ENCODE measurements at places on chromosomes 2 and 18.

DNA sequence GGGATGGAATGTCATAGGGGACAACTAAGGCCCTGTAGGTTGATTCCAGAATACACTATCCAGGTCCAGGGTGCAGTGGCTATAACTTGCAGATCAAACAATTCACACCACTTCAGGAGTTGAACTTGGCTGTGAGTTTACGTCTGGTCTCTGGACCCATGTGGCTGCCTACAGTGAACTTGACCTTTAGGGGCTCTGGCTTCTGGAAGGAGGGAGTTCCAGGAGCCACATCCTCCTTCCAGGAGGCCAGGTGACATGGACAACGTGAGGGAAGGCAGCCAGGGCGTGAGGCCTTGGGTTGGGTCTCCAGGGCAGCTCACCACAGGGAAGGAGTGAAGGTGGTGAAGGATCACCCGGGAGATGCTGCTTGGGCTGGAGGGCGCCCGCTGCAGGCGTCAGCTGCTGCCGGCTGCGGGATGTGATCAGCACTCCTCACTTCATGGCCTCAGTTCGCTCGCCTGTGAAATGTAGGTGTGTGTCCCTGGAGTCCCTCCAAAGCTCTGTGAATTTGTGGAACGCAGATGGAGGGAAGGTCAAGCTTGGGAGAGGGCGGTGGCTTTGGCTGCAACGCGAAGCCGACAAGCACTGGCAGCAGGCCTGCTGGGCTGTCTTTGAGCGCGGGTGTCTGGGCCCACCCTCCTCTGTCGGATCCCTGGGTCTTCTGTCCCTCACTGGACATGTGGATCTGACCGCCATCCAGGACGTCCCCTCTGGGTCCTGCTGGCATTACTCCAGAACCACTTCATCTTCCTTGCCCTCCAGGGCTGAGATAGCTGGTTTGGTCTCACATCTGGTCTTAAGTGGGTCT, 146.5 kb downstream of the GLI2 start:
- no peak overlapping the region for H3K27ac ChIP-seq
- H3K4me3 ChIP-seq, result no peak overlapping the region
- H3K4me1 ChIP-seq, result no peaks in the 10 kb centered on the region
- no peaks in the 10 kb centered on the region for H3K36me3 ChIP-seq
- H3K27me3 ChIP-seq, result no peaks in the 10 kb centered on the region
- DNase-seq, result no peak

DNA sequence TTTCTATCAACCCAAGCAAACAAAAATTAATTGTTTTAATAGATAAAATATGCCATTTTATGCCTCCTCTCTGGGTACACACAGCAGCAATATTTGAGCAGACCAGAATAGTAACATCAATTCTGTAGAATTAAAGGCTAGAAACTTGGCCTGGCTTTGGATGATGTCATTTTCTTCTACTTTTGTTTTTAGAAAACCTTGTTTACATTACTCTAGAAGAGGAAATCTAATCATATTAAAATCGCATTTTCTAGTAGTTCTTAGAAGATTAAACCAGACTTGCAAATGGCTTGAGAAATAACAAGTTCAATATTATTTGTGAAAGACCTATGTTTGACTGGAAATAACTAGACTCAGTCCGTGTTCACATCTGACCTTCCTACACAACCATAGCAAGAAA, 102.3 kb upstream of the RFX8 start:
- no peaks in the 10 kb centered on the region for H3K4me1 ChIP-seq
- H3K4me3 ChIP-seq, result no peak overlapping the region
- no peaks in the 10 kb centered on the region for H3K27me3 ChIP-seq
- DNase-seq, result no peak

- H3K4me3 ChIP-seq, result no peak overlapping the region
- no peaks in the 10 kb centered on the region for H3K36me3 ChIP-seq
- DNase-seq, result peak; percentile 2
- H3K27ac ChIP-seq, result no peak overlapping the region
- no peaks in the 10 kb centered on the region for H3K27me3 ChIP-seq
Measured at GRCh38 chr2:59000796-59001195, 759.7 kb upstream of the FANCL start.

DNA sequence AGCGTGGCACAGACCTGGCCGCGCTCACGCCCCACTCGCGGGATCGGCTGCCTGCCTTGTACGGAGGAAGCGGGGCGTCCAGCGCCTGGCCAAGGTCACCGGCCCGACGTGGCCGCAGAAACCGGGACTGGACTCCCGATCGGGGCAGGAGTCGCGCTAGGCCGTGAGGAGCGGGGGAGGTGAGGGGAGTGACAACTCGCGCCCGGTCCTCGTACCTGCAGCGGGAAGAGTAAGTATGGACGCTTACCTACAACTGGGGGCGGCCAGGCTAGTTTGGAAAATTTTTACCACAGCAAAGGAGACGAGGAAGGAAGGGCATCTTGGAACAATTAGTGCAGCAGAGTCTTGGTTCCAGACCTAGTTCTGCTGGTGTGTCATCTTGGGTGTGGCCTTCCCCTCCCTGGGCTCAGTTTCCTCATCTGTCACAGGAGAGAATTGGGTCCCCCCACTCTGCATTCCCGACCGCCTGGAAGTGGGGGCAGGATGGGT, 693 bp downstream of the UBE2F start:
- no peak for DNase-seq
- H3K4me3 ChIP-seq, result peak overlapping the region; percentile 69
- H3K27ac ChIP-seq, result peak overlapping the region; percentile 43
- H3K27me3 ChIP-seq, result no peaks in the 10 kb centered on the region
- H3K36me3 ChIP-seq, result no peaks in the 10 kb centered on the region
- peaks cover 26% of the 10 kb centered on the region for H3K4me1 ChIP-seq

GRCh38 chr2:73266061-73266901, 18.0 kb downstream of the FBXO41 start:
- peaks cover 19% of the 10 kb centered on the region for H3K27me3 ChIP-seq
- no peak overlapping the region for H3K4me3 ChIP-seq
- peaks cover 62% of the 10 kb centered on the region for H3K36me3 ChIP-seq
- no peak for DNase-seq
